AG04449 (cell line): ENCODE measurements at places on chromosomes 6 and 20.

- no peak for DNase-seq
These were observed 3.6 kb upstream of the NUP153 start for GRCh38 chr6:17710331-17710730.

GRCh38 chr6:106444777-106445507, 84.4 kb downstream of the CRYBG1 start:
- no peak for DNase-seq

DNA sequence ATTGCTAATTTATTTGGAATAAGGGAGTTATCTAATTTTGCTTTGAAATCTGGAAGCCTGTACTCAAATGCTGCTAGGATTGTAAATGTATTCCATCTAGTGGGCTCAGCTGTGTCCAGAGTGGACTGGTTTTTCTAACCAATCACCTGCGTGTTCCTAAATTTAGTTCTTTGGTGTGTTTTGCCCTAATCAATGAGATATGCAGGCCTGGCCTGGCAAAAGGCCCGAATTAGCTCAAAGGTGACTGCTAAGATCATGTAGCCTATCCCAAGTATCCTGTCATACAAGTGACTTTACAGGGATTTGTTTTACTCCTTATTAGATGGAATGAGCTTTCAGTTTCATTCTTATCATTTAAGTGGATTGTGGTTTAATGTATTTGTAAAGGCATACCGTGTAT, 51.3 kb upstream of the ARMC2 start:
- no peak for DNase-seq

- DNase-seq, result no peak
These were observed 524.0 kb downstream of the CD83 start for GRCh38 chr6:14641423-14642135.

- DNase-seq, result no peak
These were observed 103.4 kb downstream of the SCML4 start for GRCh38 chr6:107720717-107721116.

GRCh38 chr6:37126493-37126958, 43.4 kb upstream of the PIM1 start:
- DNase-seq, result no peak

DNA sequence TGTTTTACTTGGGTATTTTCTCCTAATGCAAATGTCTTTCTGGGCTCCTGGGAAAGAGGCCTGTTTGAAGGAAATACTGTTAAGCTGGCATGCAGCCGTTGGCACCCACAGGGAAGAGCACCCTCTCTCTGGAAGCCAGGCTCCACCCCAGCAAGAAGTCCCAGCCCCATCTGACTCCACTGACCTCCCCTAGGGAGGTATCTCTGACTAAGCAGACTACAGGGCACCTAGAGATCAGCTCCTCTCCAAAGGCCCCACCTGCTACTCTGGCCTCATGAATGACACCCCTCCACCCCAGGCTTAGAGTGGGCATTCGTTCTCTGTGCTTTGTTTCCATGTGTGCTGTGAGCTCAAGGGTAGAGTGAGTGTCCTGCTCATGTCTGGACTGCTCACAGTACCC, 6.4 kb upstream of the MDGA1 start:
- DNase-seq, result no peak

GRCh38 chr20:58039274-58040092, 189.0 kb downstream of the ANKRD60 start:
- DNase-seq, result no peak

DNA sequence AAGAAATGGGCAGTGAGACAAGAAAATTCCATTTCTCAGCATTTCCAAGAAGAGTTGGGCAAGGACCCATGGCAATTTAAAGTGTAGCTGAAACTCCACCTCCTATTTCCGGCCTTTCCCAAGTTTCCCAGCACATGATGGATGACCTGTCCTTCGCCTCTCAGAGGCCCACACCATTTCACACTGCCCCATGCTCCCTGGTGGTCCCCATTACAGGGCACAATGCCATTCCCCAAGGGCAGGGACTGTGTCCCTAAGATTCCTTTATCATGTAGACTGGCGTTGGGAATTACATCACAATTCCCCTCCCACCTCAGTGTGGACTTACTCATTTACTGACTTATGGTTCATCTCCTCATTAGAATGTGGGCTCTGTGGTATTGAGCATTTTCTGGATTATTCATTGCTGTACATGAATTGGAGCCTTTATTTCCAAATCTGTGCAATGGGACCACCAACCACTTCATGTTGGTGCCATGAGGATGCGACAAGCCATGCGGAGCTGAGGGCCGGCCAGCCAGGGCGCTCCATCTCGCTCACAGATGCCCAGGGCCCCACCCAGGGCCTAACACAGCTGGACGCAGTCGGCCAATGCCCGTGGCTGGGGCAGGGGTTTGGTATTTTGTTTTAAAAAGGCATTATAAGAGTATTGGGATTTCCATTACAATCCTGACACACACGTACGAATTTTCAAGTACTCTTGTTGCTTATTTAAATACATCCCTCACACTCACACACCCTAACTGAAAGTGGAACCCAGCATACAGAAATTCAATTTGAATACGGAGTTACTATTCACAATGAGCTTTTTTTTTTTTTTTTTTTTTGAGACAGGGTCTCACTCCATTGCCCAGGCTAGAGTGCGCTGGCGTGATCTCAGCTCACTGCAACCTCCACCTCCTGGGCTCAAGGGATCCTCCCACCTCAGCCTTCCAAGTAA, 5.4 kb downstream of the ACSS1 start:
- DNase-seq, result no peak

- DNase-seq, result no peak
These were observed 80.1 kb upstream of the TSHZ2 start for GRCh38 chr20:52892023-52892422.

- no peak for DNase-seq
These were observed 241.9 kb upstream of the MOCS1 start for GRCh38 chr6:40176152-40176551.

DNA sequence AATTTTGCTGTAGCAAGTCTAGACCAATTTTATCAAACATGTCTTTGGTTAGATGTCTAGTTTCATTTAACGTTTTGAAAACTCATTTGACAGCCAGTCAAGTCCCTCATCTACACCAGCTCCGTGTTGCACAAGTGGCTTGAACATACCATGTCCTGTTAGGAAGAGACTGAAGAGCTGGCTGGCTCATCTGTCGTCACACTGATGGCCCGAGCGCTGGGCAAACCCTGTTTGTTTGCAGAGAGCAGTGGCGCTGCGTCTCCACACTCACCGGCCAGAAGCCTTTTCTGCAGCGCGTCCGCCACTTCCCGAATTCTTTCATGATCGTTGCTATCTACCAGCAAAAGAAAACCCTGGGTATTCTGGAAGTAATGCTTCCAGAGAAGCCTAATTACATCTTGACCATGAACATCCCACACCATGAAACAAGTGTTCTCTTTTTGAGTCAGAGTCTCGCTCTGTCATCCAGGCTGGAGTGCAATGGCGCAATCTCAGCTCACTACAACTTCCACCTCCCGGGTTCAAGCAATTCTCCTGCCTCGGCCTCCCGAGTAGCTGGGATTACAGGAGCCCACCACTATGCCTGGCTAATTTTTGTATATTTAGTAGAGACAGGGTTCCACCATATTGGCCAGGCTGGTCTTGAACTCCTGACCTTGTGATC, 10.7 kb upstream of the TCFL5 start:
- no peak for DNase-seq

DNA sequence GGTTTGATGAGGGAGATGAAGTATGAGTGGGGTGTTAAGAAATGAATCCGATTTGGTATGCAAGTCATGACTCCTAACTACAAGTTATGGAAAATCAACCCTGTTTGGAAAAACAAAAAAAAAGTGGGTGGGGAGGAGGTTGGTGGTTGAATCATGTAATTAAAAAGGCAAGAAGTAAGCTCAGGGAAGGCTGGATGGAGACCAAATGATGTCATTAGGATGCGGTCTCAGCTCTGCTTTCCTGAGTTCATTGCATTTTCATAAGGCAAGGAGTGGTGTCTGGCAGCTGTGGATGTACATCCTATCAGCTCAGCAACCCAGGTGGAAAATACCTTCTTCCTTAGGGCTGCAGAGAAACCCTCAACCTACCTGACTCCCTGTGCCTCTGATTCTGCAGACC, 60.4 kb upstream of the AKAP12 start:
- DNase-seq, result peak; percentile 31

DNA sequence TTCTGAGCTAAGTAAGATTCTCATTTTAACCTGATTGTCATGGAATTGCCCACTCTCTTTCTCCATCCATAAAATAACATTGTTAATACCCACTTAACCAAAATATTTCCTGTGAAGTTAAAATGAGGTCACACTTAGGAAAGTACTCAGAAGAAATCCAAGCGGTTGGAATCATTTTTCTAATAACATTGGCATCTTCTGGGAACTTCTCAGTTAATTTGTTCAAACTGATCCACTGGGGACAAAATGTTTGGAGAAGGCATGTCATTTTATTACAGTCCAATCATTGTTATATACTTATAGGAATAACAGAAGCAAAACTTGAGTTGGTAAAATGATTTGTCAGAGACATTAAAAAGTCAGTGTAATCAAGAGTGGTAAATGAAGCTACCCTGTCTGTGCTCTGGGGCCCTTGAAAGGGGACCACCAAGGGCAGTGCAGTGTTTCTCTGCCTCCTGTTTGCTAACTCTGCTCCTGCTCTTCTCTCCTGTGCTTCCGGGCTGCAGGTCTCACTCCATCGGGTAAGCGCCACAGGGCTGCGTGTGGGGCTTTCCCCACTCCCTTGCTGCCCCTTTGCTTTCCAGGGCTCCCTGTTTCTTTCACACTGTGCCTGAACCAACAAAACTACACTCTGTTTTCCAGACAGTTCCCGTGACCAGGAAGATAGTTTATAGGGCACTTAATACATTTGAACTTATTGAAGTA, 50.1 kb downstream of the HDDC2 start:
- no peak for DNase-seq

DNA sequence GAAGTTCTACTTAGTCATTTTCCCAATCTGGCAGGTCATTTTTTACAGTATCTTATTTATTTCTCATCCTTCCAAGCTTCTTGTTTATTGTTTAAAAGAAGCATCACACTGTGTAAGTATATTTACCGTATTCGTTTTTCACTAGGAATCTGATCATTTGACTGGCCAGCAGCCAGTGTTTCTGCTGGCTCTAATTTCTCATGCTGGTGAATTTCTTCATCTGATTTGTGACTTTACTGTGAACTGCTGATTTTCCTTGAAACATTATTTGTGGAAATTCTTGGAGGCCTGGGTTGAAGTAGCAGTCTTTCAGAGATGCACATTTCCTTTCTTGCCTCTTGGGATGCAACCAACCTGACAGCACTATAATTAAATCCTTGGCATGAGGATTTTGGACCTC, 65.9 kb downstream of the PREP start:
- DNase-seq, result no peak

DNA sequence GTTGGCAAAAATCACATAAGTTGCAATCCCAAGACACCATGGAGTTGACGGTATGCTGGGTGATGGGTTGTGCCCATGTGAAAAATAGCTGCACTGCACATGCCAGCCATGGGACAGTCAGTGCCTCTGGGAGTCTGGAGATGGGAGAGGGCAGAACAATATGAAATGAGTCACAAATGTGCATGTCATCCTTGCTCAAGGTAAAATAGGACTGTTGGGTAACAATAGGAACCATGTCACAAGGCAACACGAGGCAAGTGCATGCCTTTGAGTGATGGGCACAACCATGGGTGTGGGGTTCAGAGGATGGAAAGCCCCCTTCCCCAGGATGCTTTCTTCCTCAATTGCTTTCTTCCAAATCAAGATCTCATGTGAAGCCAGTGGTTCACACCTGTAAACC, 70.5 kb upstream of the PIM1 start:
- no peak for DNase-seq

DNA sequence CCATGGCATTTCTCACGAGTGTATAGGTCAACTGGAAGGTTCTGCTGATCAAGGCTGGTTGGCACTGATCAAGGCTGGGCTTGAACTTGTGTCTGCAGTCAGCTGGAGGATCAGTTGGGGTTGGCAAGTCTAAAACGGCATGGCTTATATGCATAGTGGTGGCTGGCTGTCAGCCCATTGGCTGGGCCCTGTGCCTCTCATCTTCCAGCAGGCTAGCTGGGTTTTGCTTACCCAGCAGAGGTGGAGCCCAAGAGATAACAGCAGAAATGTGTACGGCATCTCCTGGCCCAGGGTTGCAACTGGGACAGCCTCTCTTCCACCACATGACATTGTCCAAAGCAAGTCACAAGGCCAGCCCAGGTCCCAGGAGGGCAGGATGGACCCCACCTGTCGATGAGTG, 158.2 kb downstream of the BMP7 start:
- DNase-seq, result no peak

DNA sequence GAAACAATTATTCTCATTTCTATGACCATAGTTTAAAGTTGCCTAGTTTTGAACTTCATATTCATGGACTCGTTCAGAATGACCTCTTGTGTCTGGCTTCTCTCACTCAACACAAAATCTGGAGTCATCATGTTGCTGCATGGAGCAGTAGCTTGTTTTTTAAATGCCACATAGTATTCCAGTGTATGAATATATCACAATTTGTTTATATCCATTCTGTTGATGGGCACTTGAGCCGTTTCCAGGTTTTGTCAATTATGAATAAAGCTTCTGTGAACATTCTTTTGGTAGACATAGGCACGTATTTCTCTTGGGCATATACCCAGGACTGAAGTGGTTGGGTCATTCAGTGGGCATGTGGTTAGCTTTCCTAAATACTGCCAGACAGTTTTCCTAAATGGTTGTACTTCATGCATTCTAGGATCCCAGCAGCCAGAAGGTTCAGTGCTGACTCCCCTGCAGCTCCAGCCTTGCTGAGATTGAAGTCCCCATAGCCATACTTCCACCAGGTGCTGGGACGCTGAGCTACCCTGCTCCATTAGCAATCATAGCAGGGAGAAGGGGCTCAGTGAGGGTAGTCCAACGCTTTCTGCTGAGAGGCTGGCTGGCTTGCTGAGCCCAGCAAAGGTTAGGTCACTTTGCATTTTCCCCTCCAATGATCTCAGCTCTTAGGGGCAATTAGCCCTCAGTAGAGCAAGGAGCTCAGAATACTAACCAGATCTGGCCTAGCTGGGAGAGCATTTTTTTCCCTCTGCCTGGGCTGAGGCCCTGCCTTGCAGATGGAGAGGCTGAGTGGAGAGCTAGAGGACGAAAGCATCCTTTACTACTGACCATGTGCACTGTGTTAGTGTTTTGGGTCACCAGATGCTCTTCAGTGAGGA, 35.7 kb upstream of the CTNNBL1 start:
- DNase-seq, result no peak

DNA sequence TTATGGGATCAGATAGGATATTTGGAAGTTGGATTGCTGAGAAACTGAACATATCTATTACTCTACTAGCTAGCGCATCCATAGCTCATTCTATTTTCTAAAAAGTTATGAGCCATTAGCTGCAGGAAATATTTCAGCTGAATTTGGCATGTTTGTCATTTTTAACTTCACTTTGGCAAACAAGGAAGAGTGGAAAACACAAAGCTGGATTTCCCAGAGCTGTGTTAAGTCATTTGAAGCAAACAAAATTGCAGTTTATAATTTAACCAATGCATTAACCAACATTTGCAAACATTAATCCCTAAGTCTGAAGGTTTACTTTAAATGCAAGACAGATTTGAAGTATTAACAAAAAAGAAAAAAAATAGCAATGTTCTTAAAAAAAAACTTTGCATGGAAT, 1.2 kb downstream of the ALDH8A1 start:
- no peak for DNase-seq

- DNase-seq, result no peak
These were observed 88.8 kb downstream of the ADTRP start for GRCh38 chr6:11689847-11690246.
